ENCODE measurements at places on chromosomes 5 and 9.

DNA sequence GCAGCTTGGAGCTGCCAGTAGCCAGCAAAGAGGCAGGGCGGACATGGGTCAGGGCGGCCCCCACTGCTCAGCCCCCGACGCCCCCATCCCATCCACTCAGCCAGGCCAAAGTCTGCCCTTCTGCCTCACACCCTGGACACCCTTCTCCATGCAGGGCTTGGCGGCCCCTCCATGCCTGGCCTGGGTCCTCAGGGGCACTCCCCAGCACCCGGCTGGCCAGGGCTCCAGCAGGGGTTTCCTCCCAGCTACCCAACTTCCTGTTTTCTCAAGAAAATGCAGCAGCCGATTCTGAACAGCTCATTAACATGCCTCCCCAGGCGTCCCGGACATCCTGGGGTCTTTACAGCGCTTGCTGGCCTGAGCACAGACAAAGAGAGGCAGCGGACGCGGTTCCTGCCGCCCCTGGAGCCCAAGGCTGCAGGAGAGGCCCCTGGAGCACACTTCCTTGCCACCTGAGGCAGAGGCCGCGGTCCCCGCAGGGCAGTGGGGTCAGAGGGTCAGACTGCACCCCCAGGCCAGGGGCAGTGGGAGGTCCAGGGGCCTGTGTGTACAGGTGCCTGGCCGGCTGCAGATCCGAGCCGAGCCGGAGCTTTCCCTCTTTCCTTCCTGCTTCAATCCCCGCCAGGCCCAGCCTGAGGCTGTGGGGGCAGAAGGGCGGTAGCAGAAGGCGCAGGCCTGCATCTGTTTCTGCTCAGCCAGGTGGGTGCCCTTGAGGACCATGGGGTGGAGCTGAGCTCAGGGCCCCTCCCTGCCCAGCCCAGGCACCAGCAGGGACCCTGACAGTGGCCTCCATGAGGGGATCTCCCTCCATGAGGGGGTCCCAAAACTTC lies 18.7 kb upstream of the NRARP start:
- no peak for DNase-seq

GRCh38 chr5:169631360-169631759 lies 5.7 kb upstream of the DOCK2 start:
- no peak for DNase-seq

GRCh38 chr9:136720898-136721338 lies 8.5 kb downstream of the DIPK1B start:
- no peak for DNase-seq

- DNase-seq, result no peak
These were observed 25.7 kb upstream of the PPP3R2 start for GRCh38 chr9:101620452-101620851.

DNA sequence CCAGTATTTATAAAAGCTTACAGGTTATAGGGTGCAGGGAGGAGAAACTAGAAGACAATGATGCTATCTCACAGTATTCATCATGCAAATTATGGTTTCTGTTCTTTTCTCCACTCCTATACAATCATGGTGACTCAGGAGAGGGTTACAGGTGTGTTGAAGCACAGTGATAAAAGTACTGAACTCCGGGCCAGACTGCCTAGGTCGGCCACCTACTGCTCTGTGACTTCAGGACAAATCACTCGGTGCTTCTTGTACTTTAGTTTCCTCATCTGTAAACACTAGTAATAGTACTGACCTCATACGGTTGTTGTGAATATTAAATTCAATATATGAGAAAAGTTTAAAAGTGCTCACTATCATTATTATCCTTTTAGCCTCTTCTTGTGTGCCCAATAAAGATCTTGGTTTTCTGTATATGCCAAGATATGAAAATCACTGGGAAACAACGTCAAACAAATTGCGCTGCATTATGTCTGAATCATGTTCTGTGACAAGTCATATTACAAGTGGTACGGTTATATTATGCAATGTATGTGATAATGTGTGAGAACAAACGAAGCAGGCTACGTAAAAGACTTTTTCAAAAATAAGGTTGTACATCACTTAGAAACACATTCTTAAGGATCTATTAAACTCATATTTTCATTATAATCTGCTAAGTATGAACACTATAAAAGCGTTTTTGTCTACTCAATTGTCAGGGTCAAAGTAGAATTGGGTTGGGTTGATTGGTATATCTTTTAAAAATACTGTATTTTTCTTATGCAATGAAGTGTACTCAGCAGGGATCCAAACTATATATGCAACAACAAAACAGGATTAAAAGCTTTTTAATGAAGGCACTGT lies 153.3 kb downstream of the EFNA5 start:
- DNase-seq, result no peak

- no peak for DNase-seq
These were observed 129.7 kb upstream of the FBN2 start for GRCh38 chr5:128667751-128668150.

GRCh38 chr5:57738301-57738700 lies 255.7 kb upstream of the ACTBL2 start:
- no peak for DNase-seq

- DNase-seq, result no peak
These were observed 441.9 kb downstream of the ARHGEF28 start for GRCh38 chr5:74067748-74068541.

GRCh38 chr5:151030056-151030336 lies 9.6 kb downstream of the GPX3 start:
- DNase-seq, result no peak

DNA sequence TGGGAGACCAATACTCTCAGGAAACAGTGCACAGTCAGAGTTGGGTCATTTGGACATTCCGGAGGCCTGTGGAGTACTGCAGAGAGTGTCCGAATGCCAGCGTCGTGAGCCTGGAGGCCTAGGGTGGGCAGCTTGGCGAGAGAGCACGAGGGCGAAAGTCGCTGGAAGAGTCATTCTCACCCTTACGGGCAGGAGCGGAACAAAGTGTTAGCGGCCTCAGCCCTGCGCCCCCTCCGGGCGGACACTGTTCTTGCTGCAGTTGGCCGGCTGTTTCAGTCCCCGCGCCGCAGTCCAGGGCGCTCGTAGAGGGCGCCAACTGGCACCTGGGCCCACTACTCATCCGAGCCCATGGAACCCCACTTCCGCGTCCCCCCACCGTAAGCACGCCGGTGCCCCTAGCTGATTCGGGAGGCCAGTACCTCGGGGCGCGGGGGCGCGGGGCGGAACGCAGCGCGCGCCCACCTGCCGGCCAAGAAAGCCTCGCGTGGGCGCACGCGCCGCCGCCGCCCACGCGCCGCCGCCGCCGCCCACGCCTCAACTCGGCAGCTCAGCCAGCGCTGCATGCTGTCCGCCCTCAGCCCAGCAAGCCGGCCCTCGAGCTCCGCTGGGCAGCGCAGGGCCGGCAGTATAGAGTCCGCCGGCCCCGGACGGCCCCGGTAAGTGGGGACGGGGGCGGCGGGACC lies 99.7 kb upstream of the CCL21 start:
- no peak for DNase-seq

DNA sequence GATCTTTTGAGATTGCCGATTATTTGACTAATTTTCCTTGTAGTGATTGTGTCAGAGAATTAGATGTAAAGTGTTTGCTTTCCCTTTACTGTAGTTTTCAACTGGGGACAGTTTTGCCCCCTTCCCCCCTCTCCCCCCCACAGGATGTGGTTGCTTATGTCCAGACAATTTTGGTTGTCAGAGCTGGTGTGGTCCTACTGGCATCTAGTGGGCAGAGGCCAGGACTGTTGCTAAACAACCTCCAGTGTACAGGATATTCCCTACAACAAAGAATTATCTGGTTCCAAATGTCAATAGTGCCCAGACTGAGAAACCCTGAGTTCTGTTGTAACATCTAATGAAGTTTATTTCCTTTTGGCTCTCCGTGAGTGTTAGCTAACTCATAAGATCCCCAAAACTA lies 20.0 kb downstream of the TMEFF1 start:
- DNase-seq, result no peak

GRCh38 chr5:173623296-173623771 lies 6.9 kb upstream of the BOD1 start:
- DNase-seq, result no peak

- no peak for DNase-seq
These were observed 279.2 kb downstream of the PIK3R1 start for GRCh38 chr5:68494771-68495170.

- DNase-seq, result no peak
These were observed 45.9 kb upstream of the PJA2 start for GRCh38 chr5:109455598-109456096.

- DNase-seq, result no peak
These were observed 200.1 kb downstream of the MEF2C start for GRCh38 chr5:88682881-88683361.

DNA sequence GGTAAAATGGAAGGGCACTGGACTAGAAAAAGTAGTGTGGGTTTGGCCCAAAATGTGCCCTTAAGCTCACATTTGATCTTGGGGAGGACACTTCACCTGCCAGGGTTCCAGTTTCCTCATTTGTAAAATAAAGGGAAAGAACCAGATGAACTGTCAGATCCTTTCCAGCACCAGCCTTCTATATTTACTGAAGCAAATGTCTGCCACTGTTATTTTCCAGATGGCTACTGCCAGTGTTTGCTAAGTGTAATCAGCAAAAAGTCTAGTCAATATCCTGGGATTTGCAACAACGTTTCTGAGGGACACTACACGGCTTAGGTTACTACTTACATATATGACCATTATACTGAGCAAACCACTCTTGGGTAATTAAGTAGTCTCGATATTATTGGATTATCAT lies 340.3 kb downstream of the KCNN2 start:
- no peak for DNase-seq

- no peak for DNase-seq
These were observed 81.9 kb downstream of the DMRTA1 start for GRCh38 chr9:22528485-22528884.

GRCh38 chr5:92775711-92776615 lies 805.1 kb downstream of the NR2F1-AS1 start:
- DNase-seq, result no peak

DNA sequence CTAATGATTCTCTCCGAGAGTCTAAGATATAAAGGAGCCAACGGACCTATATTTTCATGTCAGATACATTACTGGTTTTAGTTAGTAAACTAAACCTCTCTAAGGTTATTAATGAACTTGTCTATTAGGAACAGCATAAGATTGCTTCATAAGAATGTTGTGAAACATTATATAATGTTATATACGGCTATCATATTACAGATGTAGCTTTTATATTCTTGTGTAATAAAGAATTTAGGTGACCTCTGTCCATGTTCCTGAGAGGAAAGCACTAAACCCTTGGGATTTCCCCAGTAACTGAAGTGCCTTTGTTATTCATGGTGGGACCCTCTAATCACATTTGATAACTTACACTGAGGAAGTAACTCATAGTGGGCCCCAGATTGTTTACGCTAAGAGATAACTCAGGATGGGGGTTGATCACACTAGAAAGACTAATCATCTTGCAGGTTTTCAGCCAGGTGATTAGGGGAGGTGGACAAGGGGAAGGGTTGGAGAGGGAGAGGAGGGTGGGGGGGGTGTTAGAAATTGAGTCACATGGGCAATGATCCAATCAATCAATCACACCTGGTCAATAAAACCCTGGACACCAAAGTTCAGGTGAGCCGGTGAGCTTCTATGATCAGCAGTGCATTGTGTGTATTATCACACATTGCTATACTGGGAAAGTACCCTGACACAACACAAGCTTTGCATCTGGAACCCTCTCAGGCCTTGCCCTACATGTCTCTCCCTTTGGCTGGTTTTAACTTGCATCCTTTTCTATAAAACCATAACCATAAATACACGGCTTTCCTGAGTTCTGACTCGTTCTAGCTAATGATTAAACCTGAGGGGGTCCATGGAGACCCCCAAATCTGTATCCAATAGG lies 25.8 kb downstream of the ECPAS start:
- DNase-seq, result no peak

GRCh38 chr9:27600256-27600655 lies 27.0 kb upstream of the C9orf72 start:
- DNase-seq, result no peak

DNA sequence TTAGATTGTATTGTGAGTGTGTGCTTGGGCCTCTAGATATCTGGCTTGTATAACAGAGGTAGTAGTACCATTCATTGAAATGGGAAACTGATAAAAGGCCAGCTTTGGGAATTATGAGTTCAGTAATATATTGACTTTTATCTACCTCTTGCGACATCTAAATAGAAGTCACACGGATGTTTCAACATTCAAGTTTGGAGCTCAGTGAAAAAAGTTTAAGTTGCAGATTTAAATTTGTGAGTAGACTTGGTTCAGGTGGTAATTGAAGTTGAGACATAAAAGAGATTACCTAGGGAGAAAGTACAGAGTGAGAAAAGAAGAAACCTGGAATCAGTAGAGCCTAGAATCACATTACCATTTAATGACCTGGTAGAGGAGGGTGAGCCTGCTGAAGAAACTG lies 189.5 kb downstream of the FER start:
- DNase-seq, result no peak

- DNase-seq, result no peak
These were observed 93.8 kb upstream of the GRHPR start for GRCh38 chr9:37328556-37329227.

GRCh38 chr9:132721661-132722060 lies 51.4 kb downstream of the GTF3C4 start:
- DNase-seq, result no peak

DNA sequence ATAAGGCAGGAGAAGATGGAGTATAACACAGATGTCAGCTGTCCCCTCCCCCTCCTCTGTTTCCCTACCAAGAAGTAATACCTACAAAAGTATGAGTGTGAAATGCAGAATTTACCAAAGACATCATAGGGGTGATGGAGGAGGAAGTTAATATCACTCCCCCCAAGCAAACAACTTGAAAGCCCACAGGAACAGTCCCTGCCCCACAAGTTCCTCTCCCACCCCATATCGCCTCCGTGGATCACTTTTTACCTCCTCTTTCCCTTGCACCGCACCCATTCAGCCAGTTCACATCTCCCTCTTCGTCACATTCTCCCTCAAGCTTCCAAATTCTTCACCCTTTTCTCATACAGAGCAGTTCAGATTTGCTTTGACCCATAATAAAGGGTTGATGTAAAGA lies 7.0 kb upstream of the SIL1 start:
- DNase-seq, result no peak

DNA sequence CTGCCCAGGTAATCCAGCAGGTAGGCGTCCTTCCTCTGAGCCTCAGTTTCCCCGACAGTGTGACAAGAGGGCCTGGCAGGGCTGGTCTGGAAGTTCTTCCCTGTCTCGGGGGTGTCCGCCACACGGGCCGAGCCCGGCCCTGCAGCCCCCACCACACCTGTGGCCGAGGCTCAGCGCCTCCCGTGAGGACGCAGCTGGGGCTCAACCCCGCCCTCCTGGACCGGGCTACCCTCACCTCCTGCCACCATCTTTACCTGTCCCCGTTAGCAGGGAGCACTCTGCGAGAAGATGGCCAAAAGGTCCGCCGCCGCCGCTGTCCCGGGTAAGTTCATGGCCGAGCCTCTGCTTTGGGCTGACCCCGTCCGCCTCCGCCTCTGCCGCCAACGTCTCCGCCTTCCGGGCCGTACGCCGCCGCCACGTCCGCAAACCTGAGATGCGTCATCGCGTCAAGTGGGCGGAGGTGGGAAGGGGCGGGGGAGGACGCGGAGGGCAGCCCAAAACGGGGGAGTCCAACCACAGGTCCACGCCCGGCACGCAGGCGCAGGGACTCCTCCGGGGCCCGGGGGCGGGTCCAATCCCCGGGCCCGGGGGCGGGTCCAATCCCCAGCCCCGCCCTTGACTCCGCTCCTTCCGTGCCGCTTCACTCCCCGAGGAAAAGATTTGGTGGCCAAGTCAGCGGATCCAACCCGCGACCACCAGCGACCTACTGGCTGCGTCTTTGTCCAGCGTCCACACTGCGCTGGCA lies at the start of gene LYSMD3:
TSS of gene LYSMD3 (minus strand) at position 391 of the 745 bp plus-strand sequence. CDS start 4,295 bp downstream, outside the sequence.
- DNase-seq, result peak; percentile 96
